Lung (tissue), 17 donors: ENCODE measurements at places on chromosomes 4 and X. TPM values are rescaled to one million over a fixed set of nuclear protein-coding genes. Genes with fewer than 3 reads are reported as not detected.

The KIAA1210 gene
- polyA plus RNA-seq, result not detected

The UGT2B17 gene
- polyA plus RNA-seq, result 0.33 TPM

The GAGE12E gene
- not detected for polyA plus RNA-seq

The MAGEB1 gene
- polyA plus RNA-seq, result not detected

The BST1 gene
- polyA plus RNA-seq, result 4.1 TPM

The HTN1 gene
- polyA plus RNA-seq, result not detected

The TREX2 gene
- polyA plus RNA-seq, result 0.61 TPM

The HSFX2 gene
- 0.41 TPM for polyA plus RNA-seq

The GRID2 gene
- polyA plus RNA-seq, result not detected

The SPANXN3 gene
- not detected for polyA plus RNA-seq

The TMEM271 gene
- not detected for polyA plus RNA-seq

The ZFP92 gene
- 0.69 TPM for polyA plus RNA-seq

The NPNT gene
- 140 TPM for polyA plus RNA-seq

The CYSLTR1 gene
- polyA plus RNA-seq, result 1.8 TPM

The LIMCH1 gene
- 52.3 TPM for polyA plus RNA-seq

The RTL5 gene
- 2.8 TPM for polyA plus RNA-seq

The SSX2B gene
- not detected for polyA plus RNA-seq

The ALPK1 gene
- 20.6 TPM for polyA plus RNA-seq

The PPID gene
- 25.4 TPM for polyA plus RNA-seq

The AMOT gene
- 1.8 TPM for polyA plus RNA-seq

The ZNF732 gene
- polyA plus RNA-seq, result 0.02 TPM

The MXRA5 gene
- polyA plus RNA-seq, result 3.4 TPM

The MGAT4D gene
- polyA plus RNA-seq, result 0.12 TPM

The TLR10 gene
- polyA plus RNA-seq, result 0.73 TPM

The UGT2B15 gene
- polyA plus RNA-seq, result 0.06 TPM

The ADGRG2 gene
- polyA plus RNA-seq, result 0.71 TPM

The F9 gene
- not detected for polyA plus RNA-seq

The CFAP47 gene
- polyA plus RNA-seq, result 0.83 TPM

The ZNF157 gene
- polyA plus RNA-seq, result 0.10 TPM

The TLL1 gene
- 1.1 TPM for polyA plus RNA-seq

The HMGB2 gene
- 126 TPM for polyA plus RNA-seq

The BEX1 gene
- 1.3 TPM for polyA plus RNA-seq

The WNK3 gene
- 0.14 TPM for polyA plus RNA-seq

The RAI2 gene
- 13.8 TPM for polyA plus RNA-seq

The ANKRD17 gene
- polyA plus RNA-seq, result 7.8 TPM
